ENCODE measurements at places on chromosomes 2 and 18. TPM values are rescaled to one million over a fixed set of nuclear protein-coding genes. Genes with fewer than 3 reads are reported as not detected.

DNA sequence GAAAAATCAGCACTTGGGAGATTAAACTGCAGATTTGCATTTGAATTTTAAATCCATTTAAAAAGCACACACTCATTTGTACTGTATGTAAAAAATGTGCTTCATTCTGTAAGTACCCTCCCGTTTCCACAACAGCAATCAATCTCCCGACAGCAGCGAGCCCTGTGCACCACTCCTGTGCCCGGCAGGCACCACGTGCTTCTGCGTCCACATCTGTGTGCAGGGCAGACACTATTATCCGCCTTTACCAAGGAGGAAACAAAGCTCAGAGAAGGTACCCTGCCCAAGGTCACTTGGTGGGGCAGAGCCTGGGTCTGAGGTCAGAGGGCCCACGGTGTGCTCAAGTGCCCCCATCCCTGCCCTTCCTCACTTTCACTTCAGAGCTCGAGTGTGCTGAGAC is 7.5 kb downstream of the HSBP1L1 start:
- DNase-seq, result no peak

DNA sequence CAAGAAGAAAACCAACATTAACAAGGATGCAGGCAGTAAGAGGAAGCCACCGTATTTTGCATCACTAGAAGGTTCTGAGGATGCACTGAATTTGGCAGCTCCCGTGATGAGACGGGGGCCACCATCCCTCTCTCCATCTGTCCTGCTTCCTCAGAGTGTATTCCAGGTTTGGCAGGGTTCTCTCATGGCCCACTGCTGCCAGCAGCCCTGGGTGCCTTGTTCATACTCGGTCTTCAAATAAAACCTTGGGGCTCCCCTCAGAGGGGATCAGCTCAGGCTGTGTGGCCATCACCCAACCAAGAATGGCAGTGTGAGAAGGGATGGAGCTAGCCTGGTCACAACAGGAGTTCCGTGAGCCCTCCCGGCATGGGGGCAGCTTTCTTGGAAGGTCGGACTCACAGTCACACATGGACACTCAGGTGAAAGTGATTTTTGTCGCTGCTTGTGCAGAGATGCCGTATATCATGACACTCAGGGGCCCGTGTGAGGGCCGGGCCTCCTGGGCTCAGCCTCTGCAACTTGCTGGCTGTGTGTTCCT is 12.8 kb upstream of the MBP start:
- no peak for DNase-seq

DNA sequence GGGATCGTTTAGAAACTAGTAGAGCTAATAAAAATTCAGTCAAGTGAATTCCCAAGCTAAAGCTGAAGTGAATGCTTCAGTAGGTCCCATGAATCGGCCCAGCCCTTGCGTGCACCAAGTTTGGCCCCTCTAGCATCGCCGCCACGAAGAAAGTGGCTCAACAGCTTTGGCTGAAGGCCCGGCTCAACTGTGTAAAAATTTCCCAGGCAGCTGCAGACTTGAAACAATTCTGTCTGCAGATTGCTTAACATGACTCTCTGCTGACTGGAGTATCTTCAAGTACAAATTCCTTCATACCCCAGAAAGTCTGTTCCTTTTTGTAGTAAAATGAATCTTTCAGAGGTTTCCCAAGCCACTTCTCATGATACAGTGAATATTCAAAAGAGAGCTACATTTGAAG is 32.7 kb downstream of the ALMS1 start:
- DNase-seq, result peak; percentile 7

GRCh38 chr2:46315103-46315890 is 18.1 kb downstream of the EPAS1 start:
- DNase-seq, result peak; percentile 99

DNA sequence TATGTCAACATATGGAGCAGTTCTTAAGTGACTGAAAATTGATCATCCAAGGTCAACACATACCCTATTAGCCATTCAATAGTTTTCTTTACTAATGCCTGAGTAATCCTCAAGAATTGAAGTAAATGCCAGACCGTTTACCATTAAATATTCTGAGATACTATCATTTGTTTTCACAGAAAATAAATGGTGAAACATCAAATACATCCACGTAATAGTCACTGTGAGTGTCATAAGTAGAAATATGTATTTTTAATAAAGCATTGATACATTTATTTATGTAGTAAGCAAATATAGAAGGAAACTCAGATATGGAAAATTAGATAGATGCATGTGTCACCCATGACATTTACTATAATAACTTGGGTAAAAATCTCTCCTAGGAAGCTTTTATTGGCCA is 927.8 kb upstream of the NRXN1 start:
- no peak for DNase-seq

- no peak for DNase-seq
Observed at GRCh38 chr2:33214857-33215256, 261.6 kb upstream of the RASGRP3 start.

GRCh38 chr2:181581534-181581933 is 75.4 kb downstream of the CERKL start:
- peak; percentile 3 for DNase-seq

DNA sequence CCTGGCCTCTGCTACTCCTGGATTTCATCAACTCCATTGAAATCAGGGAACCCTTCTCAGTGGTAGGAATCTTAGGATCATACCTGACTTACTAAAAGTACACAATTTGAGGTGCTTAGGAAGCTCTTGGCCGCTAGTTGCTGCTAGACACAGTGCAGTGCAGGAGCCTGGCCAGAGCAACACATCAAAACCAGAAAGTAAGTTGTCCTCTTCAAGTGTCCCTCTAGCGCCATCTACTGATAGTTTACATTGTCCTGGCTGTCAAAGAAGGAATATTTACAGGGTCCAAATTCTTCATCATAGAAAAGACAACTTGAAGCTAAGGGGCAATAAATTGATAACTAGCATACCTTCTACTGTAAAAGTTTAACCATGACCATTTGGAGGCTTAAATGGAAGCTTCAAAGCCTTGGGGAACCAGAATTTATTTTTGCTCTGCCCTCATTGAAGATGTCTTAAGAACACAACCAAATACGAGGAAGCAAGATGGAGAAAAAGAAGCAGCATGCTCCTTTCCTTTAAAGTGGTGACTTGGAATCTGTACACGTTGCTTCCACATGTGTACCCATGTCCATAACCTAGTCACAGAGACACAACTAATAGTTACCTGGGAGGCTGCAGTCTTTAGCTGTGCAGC is 889.1 kb upstream of the GCFC2 start:
- peak; percentile 52 for DNase-seq

DNA sequence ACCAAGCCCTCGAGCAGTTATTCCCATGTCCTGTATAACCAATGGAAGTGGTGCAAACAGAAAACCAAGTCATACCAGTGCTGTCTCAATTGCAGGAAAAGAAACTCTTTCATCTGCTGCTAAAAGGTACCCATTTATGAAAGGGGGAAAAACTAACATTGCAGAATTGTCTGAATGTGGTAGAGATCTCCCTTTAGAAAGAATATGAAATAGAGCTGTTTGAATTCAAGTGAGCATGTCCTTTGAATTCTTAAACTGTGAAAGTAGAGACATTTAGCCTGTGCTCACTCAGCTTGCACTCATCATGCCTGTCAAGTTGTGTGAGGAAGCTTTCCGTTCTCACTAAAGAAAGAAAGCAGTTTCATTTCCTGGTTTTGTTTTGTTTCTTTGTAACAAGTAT is 87.4 kb downstream of the EML4 start:
- DNase-seq, result no peak

GRCh38 chr18:44601447-44601846 is 79.2 kb upstream of the SETBP1 start:
- peak; percentile 96 for DNase-seq

TMEM17 gene
- total RNA-seq, result 2.1 TPM

DNAJC5G gene
- not detected for total RNA-seq

CDH20 gene
- total RNA-seq, result not detected

ZBTB7C gene
- total RNA-seq, result not detected
